Activated CD4-positive, alpha-beta memory T cell treated with anti-CD3 and anti-CD28 coated beads for 36 hours (primary cell): ENCODE measurements at places on chromosomes 7 and 10. TPM values are rescaled to one million over a fixed set of nuclear protein-coding genes. Genes with fewer than 3 reads are reported as not detected.

The ABCB1 gene
- 5.4 TPM for total RNA-seq

The ZNF316 gene
- 21.7 TPM for total RNA-seq

The TUBB8 gene
- not detected for total RNA-seq

DNA sequence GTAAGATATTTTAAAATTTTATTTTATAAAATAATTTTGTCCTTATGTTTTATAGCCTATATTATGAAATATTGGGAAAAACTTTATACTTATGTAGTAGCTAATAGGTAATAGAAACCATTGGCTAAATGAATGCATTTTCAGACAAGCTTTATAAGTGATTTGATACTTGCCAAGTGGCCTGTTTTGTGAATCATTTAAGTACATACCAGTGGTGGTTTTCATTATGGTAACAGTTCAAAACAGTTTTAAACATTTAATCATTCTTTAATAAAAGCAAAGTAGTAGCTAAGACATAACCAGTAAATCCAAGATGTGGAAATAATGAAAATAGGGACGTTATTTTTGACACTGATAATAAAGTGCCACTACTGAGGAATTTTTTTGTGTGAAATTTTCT, 182.2 kb downstream of the PHF14 start:
- no peaks in the 10 kb centered on the region for H3K36me3 ChIP-seq
- no peaks in the 10 kb centered on the region for H3K27me3 ChIP-seq
- H3K4me1 ChIP-seq, result no peaks in the 10 kb centered on the region
- no peak overlapping the region for H3K27ac ChIP-seq

DNA sequence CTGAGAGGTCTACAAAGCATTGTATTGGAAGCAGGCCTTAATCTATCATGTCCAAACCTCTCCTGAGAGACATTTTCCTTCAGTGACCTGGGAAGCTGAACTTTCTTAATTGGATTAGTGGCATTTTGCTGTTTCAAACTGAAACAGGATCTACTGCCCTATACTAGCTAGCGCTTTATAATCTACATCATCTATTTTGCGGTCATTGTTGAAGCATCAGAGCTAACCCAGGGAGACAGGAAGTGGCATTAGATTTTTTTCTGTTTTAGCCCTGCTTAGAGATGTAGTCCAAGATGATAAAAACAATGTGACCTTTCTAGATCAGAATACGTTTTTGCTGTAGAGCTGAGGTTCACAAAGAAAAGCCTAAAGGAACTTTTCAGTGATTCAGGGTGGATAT, 147.4 kb upstream of the AGR3 start:
- H3K27ac ChIP-seq, result no peak overlapping the region
- H3K27me3 ChIP-seq, result peaks cover 1% of the 10 kb centered on the region
- no peak overlapping the region for H3K4me3 ChIP-seq

The HTR5A gene
- not detected for total RNA-seq

GRCh38 chr7:105734233-105734632, 142.2 kb downstream of the ATXN7L1 start:
- no peaks in the 10 kb centered on the region for H3K4me1 ChIP-seq
- H3K27ac ChIP-seq, result no peak overlapping the region
- H3K36me3 ChIP-seq, result no peaks in the 10 kb centered on the region
- H3K4me3 ChIP-seq, result no peak overlapping the region
- H3K27me3 ChIP-seq, result no peaks in the 10 kb centered on the region

DNA sequence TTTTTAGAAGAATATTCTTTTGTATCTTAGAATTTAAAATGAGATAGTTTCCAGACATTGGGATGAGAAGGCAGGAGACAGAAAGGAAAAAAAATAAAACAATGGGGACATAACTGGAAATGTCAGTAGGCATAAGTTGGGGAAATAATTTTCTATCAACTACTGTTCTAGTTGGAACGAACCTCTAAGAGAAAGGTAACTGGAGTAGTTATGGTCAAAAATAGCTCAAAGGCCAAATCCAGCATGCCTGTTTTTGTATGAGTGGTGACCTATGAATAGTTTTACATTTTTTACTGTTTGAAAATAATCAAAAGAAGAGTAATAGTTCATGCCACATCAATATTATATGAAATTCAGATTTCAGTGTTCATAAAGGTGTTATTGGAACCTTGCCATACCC, 252.2 kb upstream of the CSTF2T start:
- no peak overlapping the region for H3K27ac ChIP-seq
- H3K27me3 ChIP-seq, result peaks cover 2% of the 10 kb centered on the region
- no peaks in the 10 kb centered on the region for H3K4me1 ChIP-seq
- no peak overlapping the region for H3K4me3 ChIP-seq

DNA sequence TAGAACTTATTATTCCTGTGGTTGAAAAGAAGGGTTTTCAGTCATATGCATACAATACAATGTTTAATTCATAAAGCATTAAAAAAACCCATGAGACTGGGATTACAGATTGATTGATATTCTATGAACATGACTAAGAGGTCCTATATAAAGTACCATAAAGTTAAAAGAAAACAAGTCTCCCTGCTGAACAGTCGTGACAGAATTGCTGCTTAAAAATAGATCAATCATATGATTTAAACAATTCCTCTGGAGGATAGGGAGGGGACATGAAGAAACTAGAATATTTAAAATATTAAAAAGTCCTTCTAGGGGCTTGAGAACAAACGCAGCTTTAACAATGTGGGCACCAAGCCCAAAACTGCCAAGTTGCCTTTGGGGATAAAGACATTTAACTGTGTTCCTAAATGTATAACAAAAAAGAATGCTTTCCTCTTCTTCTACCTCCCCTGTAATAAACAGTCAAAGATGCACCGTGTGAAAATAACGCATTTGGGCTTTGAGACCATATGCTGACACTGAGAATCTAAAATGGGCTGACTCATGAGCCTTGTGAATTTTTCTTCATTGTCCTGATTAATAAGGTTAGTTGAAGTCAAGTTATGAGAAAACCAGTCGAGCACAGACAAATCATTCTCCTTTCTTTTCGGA, 25.8 kb downstream of the TWIST1 start:
- H3K4me1 ChIP-seq, result no peaks in the 10 kb centered on the region
- no peak overlapping the region for H3K4me3 ChIP-seq
- H3K36me3 ChIP-seq, result no peaks in the 10 kb centered on the region
- no peak overlapping the region for H3K27ac ChIP-seq
- no peaks in the 10 kb centered on the region for H3K27me3 ChIP-seq

The SPOCK2 gene
- total RNA-seq, result 216 TPM

- H3K4me3 ChIP-seq, result no peak overlapping the region
- peaks cover 11% of the 10 kb centered on the region for H3K27me3 ChIP-seq
- H3K36me3 ChIP-seq, result no peaks in the 10 kb centered on the region
These were observed 394.3 kb upstream of the PODXL start for GRCh38 chr7:131950758-131951157.

GRCh38 chr7:95577137-95577536, 19.2 kb downstream of the PDK4 start:
- no peak for DNase-seq
- H3K4me3 ChIP-seq, result no peak overlapping the region
- no peak overlapping the region for H3K27ac ChIP-seq
- H3K27me3 ChIP-seq, result no peaks in the 10 kb centered on the region
- H3K36me3 ChIP-seq, result no peaks in the 10 kb centered on the region

- no peaks in the 10 kb centered on the region for H3K36me3 ChIP-seq
- peaks cover 11% of the 10 kb centered on the region for H3K27me3 ChIP-seq
- H3K27ac ChIP-seq, result peak overlapping the region; percentile 53
- H3K4me3 ChIP-seq, result peak overlapping the region; percentile 29
- DNase-seq, result peak; percentile 12
These were observed 3.4 kb downstream of the DNMBP start for GRCh38 chr10:100006243-100006886.

- H3K4me1 ChIP-seq, result peaks cover 68% of the 10 kb centered on the region
- H3K27ac ChIP-seq, result peak overlapping the region; percentile 54
- peak overlapping the region; percentile 33 for H3K4me3 ChIP-seq
- DNase-seq, result peak; percentile 56
These were observed 138.5 kb downstream of the PLXNA4 start for GRCh38 chr7:132437730-132438129.

DNA sequence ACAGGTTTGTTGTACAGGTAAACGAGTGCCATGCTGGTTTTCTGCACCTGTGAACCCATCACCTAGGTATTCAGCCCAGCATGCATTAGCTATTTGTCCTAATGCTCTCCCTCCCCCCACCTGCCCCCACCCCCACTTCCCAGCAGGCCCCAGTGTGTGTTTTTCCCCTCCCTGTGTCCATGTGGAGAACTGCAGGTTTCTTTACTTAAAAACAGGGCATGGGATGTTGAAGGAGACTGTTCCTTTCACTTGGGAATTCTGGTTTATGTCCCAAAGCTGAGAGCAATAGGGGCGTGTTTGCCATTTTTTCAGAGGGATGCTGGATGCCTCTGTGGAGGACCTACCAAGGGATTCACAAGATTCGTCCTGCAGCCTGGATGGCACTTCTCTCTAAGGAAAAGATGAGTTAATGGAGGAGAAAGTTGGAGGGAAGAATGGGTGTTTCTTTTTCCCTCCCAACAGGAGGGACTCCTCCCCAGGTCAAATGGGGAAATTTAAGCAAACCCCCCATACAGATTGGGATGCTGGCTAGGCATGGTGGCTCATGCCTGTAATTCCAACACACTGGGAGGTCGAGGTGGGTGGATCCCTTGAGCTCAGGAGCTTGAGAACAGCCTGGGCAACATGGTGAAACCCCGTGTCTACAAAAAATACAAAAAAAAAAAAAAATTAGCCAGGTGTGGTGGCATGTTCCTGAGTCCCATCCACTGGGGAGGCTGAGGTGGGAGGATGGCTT, 136.0 kb downstream of the GALNT17 start:
- H3K27me3 ChIP-seq, result no peaks in the 10 kb centered on the region
- DNase-seq, result no peak
- no peaks in the 10 kb centered on the region for H3K36me3 ChIP-seq
- H3K27ac ChIP-seq, result no peak overlapping the region
- no peaks in the 10 kb centered on the region for H3K4me1 ChIP-seq
- H3K4me3 ChIP-seq, result no peak overlapping the region

- no peak for DNase-seq
- no peak overlapping the region for H3K4me3 ChIP-seq
- no peaks in the 10 kb centered on the region for H3K4me1 ChIP-seq
- no peak overlapping the region for H3K27ac ChIP-seq
These were observed 604.1 kb upstream of the FOXK1 start for GRCh38 chr7:4077980-4078379.

The MYH16 gene
- total RNA-seq, result not detected

GRCh38 chr7:78377532-78377931, 579.0 kb downstream of the PHTF2 start:
- H3K27ac ChIP-seq, result no peak overlapping the region
- no peaks in the 10 kb centered on the region for H3K4me1 ChIP-seq
- H3K27me3 ChIP-seq, result no peaks in the 10 kb centered on the region
- no peaks in the 10 kb centered on the region for H3K36me3 ChIP-seq

DNA sequence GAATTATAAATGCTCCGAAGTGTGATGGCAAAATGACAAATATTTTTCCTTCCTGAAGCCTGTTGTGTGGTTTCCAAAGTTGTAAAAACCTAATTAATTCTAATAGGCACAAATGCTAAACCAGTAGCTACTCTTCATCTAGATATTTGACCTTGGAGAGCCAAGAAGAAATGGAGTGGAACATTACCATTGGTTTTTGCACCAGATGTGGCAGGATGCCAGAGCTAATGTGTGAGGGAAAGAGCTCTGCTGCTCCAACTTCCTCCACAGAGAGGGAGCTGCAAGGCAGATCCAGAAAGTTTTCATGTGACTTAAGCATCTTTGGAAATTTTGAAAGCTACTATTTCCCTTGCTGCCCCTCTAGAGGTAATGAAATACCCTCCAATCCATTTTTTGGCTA, 65.1 kb upstream of the HPS1 start:
- H3K27ac ChIP-seq, result no peak overlapping the region
- H3K27me3 ChIP-seq, result peaks cover 4% of the 10 kb centered on the region
- no peaks in the 10 kb centered on the region for H3K36me3 ChIP-seq
- no peak for DNase-seq
- H3K4me1 ChIP-seq, result no peaks in the 10 kb centered on the region

DNA sequence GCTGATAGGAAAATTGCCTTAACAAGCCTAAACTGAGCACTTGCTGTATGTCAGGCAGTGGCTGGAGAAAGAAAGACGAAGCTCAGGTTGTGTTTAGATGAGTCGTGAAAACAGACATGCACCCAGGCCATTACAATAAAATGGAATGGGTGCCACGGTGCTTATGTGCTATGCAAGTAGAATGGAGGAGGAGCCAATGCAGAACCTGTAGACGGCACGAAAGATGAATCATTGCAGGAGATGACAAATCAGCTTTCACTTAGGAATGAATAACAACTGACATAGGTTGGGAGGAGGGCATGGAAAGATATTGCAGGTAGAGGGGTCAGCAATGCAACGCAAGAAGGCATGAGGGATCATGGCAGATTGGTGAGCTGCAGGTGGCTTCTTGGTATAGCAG, 61.2 kb upstream of the ARHGAP21 start:
- no peaks in the 10 kb centered on the region for H3K4me1 ChIP-seq
- DNase-seq, result no peak
- no peaks in the 10 kb centered on the region for H3K36me3 ChIP-seq
- no peaks in the 10 kb centered on the region for H3K27me3 ChIP-seq
- no peak overlapping the region for H3K4me3 ChIP-seq
- no peak overlapping the region for H3K27ac ChIP-seq

DNA sequence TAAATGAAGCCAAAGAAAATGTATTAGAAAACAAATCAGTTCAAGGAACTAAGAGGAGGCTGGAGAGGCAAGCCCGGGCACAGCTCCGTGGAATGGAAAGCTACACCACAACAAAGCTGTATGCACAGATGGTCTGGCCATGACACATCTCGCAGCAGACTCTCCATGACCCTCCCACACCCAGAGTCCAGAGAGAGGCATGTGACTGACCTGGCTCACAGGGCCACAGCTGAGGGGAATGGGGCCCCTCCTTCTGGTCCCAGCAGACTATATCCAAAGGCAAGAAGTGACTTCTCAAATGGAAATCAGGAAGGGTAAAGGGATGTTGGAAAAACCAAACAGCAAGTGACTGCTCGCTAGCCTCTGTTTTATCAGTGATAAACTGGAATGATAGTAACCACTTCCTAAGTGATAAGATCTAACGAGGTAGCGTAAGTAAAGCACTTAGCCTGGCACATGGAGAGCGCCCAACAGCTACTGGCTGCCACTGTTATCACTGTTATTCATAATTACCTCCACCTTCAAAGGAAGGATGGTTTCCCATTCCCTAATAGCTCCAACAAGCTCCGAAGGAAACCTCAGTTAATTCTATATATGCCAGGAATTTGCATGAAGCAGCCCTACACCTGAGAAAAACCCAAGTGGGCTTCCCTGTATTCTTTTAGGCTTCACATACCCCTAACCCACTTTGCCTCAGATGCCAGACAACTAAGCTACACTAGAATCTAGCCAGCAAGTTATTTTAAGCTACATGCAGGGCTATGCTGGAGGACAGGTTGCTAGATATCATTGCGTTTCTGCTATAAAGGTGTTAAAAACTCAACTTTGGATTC, 8.4 kb downstream of the OSBPL3 start:
- H3K4me3 ChIP-seq, result peak overlapping the region; percentile 4
- peak; percentile 28 for DNase-seq
- no peaks in the 10 kb centered on the region for H3K36me3 ChIP-seq
- peak overlapping the region; percentile 49 for H3K27ac ChIP-seq
- peaks cover 79% of the 10 kb centered on the region for H3K4me1 ChIP-seq

- no peaks in the 10 kb centered on the region for H3K4me1 ChIP-seq
- no peak overlapping the region for H3K4me3 ChIP-seq
- peaks cover 4% of the 10 kb centered on the region for H3K27me3 ChIP-seq
These were observed 83.5 kb downstream of the KLF6 start for GRCh38 chr10:3701491-3701890.

- H3K27me3 ChIP-seq, result no peaks in the 10 kb centered on the region
- H3K4me1 ChIP-seq, result peaks cover 26% of the 10 kb centered on the region
- peaks cover 2% of the 10 kb centered on the region for H3K36me3 ChIP-seq
These were observed 1.3 kb upstream of the GRK5 start for GRCh38 chr10:119205894-119206602.
